ENCODE measurements at places on chromosomes 6 and 20.
A peak's percentile ranks its signal among the peaks of the same experiment; 100 is the strongest.

GRCh38 chr20:40323361-40323794 is 365.7 kb downstream of the MAFB start:
- DNase-seq: no peak

GRCh38 chr6:138107752-138108592 is 753 bp upstream of the PERP start:
- peak; percentile 97 for DNase-seq

GRCh38 chr6:11798096-11798495 is 19.5 kb upstream of the ADTRP start:
- DNase-seq: no peak

DNA sequence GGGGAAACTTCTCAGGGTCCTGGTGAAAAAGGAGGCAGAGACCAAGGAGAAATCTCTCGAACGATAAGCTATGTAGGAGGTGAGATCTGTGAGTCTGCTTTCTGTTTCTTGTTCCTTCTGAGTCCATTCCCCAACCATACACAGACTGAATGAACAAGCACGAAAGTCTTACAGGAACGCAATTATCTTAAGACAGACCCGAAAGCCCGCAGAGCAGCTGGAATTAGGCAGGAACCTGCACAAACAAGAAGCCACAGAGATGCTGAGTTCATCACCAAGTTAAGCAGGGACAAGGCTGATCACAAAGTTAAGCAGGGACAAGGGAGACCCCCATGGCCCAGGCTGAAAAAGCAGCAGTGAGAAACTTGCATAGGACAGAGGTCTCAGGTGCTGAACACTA is 21.4 kb upstream of the NELFCD start:
- DNase-seq: no peak

DNA sequence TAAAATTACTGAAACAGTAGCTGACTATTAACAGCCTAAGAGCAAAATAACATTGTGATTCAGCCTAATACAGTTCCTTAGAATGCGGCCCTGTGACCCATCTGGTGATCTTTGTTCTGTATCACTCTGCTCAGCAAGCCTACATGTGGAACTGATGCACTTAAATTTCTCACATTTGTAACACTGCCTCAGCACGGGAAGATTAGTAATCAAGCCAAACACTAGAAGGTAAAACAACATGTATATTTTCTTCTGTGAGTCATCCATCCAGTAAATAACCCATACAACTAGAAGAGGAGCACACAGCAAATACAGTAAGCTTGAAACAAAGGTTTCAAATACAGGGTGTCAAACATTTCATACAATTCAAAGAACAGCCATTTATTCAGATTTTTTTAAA is 189.7 kb upstream of the NOX3 start:
- no peak for DNase-seq

DNA sequence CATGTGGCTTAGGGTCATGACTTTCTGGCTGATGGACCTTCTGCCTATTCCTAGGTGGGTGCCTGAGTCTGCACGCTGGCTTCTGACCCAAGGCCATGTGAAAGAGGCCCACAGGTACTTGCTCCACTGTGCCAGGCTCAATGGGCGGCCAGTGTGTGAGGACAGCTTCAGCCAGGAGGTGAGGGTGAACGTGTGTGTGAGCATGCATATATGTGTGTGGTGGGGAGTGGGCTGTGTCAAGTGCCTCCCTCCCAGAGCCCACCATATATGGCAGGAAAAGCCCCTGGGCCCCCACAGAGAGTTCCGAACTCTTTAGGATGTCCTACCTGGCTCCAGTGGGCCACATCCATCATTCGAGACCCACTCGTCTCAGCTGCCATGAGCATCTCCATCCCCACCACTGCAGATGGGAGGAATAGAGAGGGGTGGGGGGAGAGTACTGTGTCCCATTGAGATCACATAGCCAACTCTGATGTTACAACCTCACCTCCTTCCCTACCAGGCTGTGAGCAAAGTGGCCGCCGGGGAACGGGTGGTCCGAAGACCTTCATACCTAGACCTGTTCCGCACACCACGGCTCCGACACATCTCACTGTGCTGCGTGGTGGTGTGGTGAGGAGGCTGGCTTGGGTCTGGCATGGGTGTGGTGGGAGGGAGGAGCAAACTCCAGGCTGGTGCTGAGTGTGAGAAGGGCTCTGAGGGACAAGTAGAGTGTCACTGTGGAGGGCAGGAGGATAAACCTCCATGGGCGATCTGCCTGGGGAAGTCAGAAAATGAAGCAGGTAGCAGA is 3.2 kb downstream of the SLC22A7 start:
- no peak for DNase-seq

- DNase-seq: no peak
Observed at GRCh38 chr6:143845033-143845432, 1.9 kb downstream of the LTV1 start.

DNA sequence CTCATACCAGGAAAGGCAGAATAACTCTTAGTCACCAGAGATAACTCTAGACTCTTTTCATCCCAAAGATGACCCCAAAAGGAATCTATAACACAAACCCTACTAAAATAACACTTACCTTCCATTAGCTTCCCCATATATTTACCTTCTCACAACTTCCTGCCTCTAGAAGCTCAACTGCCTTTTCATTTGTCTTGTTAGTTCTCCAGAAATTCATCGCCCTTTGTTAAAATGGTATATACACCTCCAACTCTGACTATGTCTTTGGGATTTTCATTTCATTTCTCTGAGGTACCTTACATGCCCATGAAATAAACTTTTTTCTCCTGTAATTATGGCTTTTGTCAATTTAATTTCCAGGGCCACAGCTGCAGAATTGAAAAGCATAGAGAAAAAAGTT is 33.5 kb downstream of the GCM1 start:
- no peak for DNase-seq

Measured in small intestine (tissue), 16 donors.